ENCODE measurements at places on chromosomes 5 and 9. TPM values are rescaled to one million over a fixed set of nuclear protein-coding genes. Genes with fewer than 3 reads are reported as not detected.

- no peak for DNase-seq
These were observed 86.0 kb downstream of the NREP start for GRCh38 chr5:111670826-111671492.

TMEM252 gene
- total RNA-seq: not detected

DNA sequence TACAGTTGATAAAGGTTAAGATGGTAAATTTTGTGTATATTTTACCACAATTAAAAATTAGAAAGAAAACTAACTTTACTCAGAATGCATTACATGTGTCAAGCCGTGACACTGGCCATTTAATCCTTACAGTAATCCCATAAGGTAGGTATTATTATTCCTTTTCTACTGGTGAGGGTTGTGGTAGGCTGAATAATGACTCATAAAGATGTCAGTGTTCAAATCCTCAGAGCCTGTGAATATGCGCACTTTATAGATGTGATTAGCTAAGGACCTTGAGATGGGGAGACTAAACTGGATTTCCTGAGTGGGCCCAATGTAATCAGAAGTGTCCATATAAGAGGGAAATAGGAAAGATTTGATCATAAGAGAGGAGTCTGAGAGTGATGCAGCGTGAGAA is 288.1 kb downstream of the TMEM167A start:
- DNase-seq: no peak

PLAC8L1 gene
- 0.67 TPM for total RNA-seq

- DNase-seq: no peak
These were observed 2.6 kb downstream of the DPP7 start for GRCh38 chr9:137111788-137112563.

FOXD4 gene
- 0.32 TPM for total RNA-seq

TRMT10B gene
- total RNA-seq: 12.5 TPM

DNA sequence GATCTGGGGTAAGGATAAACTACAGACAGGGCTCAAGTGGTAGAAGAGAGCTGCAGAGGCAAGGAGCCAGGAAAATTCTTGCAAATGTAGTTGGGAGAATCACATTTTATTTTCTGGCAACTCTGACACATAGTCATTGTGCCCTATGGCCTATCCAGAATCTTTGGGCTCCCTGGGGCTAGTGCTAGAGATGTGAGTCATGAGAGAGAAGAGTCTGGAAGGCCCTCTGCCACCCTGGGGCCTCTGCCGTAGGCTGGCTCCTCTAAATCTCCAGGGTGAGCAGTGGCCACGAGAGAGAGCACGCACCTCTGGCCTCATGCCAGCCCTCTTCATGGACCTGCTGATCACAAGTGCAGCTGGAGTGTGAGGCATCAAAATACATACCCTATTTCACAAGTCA is 74.3 kb upstream of the SSBP2 start:
- no peak for DNase-seq

DNA sequence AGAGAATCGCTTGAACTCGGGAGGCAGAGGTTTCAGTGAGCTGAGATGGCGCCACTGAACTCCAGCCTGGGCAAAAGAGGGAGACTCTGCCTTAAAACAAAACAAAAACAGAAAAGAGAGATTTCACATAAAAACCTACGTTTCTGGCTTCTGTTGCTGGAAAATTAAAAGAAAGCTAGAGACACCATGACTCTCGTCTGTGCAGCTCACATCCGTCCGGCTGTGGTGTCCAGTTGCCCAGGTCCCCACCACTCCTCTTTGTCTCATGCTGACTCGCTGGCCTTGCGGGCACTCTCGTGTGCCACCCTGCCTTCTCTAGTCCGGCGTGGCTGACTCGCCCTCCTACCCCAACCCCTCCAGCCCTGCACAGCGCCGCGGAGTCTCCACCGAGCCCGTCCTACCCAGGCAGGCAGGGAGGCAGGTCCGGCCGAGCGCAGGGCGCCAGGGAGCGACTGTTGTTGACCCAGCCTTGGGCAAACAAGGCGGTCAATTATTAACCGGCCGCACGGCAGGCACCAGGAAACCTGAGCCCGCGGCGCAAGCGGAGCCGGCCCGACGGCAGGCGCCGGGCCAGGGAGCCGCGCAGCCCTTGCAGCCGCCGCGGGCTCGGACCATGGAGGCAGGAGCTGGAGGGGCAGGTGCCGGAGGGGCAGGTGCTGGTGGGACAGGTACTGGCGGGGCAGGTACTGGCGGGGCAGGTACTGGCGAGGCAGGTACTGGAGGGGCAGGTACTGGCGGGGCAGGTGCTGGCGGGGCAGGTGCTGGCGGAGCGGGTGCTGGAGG is at the start of gene PRRT1B:
PRRT1B (plus strand) TSS at position 521 of the 783 bp plus-strand sequence; CDS start at position 614, 93 bp downstream.
- DNase-seq: no peak

DNA sequence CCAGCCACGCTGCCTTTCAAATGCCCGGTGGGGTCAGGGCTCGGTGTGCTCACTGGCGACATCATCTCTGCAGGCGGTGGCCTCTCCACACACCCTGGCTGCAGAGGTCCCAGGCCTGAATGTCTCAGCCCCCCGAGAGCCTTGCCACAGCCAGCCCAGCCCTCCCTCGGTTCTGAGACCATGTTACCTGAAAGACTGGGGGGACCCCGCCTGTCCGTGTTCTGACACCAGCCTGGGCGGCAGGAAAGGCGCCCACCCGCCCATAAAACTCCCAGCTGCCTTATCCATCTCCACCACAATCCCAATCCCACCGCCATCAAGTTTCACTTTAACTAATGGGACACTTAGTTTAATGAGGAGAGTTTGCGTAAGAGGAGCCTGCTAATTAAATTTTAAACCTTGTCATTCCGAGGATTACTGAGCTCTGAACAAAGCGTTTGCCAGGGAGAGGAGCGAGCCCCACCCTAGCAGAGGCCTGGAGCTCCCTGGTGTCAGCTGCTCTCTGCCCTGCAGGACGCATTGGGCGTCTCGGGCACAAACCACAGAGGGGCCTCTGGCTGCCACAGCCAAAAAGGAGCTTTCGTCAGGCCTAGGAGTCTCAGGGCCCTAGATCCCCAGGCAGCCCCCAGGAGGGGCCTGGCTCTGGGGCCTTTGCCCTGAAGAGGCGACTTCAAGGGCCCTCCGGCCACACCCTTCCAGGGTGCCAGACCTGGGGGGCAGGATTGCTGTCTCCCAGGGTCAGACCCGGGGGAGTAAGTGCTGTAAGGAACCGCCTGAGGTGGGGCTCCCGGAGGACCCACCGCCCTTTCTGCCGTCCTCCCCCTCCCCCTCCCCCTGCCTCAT is 15.3 kb downstream of the LHX3 start:
- no peak for DNase-seq

- no peak for DNase-seq
These were observed 7.2 kb downstream of the C9orf72 start for GRCh38 chr9:27566118-27566517.

GRCh38 chr5:78215972-78216371 is 78.5 kb downstream of the AP3B1 start:
- no peak for DNase-seq

GRCh38 chr5:146644831-146645230 is 128.8 kb upstream of the GPR151 start:
- DNase-seq: no peak

DNA sequence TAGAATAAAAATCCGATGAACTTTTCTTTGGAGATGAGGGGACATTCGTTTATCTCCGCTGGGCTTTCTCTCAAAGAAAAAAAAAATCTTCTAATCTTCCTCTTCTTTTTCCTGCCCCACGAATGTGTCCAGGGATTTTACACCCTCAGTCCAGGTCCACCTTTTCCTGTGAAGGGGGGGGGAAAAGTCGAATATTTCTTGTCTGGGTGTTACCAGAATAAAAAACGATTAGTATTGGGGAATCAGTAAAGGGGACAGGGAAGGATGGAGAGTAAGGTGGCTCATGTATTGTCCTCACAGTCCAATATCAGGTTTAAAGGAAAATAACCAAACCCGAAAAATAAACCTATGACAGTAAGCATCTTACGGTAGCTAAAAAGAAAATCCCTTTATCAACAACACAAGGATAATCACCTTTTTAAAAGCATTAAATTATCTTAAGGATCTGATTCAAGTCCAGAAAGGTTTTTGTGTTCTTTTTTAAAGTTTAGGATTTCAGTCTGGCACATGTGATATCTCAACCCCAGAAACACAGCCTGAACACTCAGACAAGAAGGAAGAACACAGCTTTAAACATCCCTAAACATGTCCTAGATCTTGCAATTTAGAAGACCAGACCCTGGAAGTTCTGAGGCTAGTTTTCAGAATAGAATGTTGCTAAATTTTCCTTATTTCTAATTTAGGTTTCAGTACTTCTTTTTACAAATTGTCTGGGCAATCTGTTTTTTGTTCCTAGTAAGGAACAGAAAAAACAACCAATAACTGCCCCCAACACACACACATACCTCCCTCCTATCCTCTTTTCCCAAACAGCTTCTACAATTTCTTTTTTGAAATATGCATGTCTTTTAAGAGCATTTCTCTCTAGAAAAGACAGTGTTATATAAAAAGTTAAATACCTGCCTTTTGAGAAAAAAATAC is 1.2 kb downstream of the ZNF608 start:
- DNase-seq: no peak

- no peak for DNase-seq
These were observed 718 bp upstream of the TMEM215 start for GRCh38 chr9:32782476-32783167.

GRCh38 chr9:3962496-3962895 is 337.4 kb downstream of the GLIS3 start:
- DNase-seq: no peak

- DNase-seq: no peak
These were observed 5.8 kb downstream of the SREK1 start for GRCh38 chr5:66149950-66150349.

GRCh38 chr5:52342361-52342760 is 445.4 kb upstream of the ITGA1 start:
- no peak for DNase-seq

DNA sequence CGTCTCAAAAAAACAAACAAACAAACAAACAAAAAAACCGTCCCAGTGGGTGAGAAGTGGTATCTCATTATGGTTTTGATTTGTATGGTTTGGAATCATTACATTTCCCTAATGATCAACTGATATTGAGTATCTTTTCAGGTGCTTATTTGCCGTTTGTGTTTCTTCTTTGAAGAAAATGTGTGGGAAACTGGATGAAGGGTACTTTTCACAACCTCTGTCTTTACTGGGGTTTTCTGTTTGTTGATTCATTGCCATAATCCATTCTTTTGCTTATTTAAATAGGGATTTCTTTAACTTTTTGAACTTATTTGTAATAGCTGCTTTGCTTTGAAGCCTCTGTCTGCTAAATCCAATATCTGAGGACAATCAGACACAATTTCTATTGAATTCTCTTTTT is 9.2 kb upstream of the BICD2 start:
- DNase-seq: no peak

DNA sequence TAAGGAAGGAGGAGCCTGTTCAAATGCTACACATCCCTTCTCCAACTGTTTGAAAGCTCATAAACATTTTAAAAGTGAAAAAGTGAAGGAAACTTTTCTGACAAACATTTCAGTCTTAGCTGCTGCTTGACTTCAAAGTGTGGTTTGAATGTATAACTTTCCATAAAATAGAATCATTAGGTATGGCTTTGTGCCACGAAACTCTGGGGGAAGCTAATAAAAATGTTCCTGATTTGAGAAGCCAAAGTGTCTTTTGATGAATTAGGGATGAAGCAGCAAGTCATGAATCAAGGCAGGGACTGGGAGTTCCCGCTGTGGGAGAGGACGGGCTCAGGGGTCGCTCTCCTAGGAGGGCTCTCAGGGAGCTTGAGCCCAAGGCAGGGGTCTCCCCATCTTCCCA is 15.3 kb downstream of the MVB12B start:
- no peak for DNase-seq

- no peak for DNase-seq
These were observed 32.8 kb upstream of the MSANTD3 start for GRCh38 chr9:100394032-100394695.

RORB gene
- not detected for total RNA-seq

GRCh38 chr5:109914906-109915305 is 225.2 kb downstream of the MAN2A1 start:
- DNase-seq: no peak

PTGES gene
- not detected for total RNA-seq

DNA sequence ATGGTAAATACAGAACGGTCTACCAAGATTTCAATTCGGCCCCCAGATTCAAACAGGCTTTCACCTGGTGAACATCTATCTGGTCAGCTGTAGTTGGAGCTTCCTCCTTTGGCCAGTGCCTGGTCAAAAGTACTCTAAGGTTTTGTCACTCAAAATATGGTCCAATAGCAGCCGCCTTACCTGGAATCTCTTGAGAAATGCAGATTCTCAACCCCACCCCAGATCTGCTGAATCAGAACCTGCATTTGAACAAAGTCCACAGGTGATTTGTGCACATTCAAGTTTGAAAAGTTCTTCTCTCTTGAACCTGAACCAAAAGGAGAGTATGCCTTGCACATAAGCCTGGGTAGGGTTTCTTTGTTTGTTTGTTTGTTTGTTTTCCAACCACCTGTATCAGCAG is 17.6 kb upstream of the WHRN start:
- no peak for DNase-seq

GRCh38 chr5:10995891-10996290 is 234.9 kb upstream of the DAP start:
- no peak for DNase-seq

DNA sequence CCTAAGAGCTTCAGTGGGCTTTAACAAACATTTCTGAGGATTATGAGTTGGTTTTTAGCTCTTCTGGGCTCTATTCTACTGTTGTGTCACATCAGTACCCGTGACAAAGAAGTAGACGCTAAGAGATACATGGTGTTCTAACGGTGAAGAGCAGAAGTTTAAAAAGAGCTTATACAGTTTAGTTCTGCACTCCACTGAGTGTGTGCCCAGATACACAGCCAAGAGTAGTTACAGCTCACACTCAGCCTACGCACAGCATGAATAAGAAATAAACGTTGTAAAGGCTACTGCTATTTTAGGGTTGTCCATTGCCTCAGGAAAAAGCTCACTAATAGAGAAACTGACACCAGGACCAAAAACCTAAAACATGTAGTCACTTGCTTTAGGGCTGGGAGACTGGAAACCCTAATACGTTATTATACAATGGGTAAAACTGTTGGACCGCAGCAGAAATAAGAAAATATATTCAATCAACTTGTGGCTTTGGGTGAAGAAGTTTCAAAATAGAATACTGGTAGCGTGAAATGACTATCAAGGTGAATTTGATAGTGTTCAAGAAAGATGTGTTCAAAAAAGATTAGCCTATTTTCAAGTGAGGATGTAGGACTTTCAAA is 34.7 kb downstream of the PSIP1 start:
- no peak for DNase-seq

DNA sequence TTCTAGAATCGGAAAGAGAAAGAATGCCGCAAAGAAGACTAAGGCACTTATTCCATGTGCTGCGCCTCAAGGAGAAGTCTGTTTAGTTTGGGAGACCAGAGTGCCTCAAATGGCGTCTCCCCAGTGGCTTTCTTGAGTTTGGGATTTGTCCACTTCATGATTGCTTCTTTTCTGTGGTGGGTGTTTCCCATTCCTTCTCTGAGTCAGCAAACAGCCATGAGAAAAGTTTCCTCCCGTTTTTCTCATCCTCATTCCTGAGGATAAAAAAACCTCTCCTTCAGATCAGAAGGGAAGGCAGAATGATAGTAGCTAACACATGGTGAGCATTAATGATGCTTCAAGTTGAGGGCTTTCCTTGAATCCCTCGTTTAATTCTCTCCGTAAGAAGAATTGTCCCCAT is 275.9 kb upstream of the WWC1 start:
- DNase-seq: no peak

C9orf153 gene
- total RNA-seq: 0.32 TPM
